GDM1 (cell line): ENCODE measurements at places on chromosomes 12 and 14.

- no peak for DNase-seq
Measured at GRCh38 chr12:23525450-23526072, 423.9 kb downstream of the SOX5 start.

DNA sequence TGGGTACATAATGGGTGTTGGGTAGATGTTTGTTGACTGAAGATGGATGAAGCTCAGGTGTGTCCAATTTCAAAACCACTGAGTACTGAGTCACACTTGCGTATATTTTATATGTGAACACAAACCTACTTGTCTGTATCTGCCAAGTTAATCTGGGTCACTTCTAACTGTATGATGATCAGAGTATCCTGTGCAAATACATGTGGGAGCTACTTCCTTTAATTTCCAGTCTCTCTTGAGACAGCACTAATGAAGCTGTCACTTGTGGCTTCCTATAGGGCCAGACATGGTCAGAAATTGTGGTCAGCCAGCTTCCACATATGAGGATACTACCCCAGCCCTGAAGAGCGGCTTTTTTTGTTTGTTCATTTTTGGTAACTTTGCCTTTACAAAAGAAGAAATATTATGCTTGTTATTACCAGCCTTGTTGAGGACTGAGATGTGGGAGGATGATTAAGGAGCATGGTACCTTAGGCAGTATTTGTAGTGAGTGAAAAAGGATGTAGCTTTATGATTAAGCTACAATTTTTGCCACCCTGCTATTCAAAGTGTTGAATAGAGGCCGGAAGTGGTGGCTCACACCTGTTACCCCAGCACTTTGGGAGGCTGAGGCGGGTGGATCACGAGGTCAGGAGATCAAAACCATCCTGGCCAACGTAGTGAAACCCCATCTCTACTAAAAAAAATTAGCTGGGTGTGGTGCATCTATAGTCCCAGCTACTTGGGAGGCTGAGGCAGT, 32.4 kb downstream of the PLXNC1 start:
- DNase-seq, result peak; percentile 80

- DNase-seq, result no peak
Measured at GRCh38 chr14:96246539-96246847, 9.5 kb upstream of the BDKRB1 start.

DNA sequence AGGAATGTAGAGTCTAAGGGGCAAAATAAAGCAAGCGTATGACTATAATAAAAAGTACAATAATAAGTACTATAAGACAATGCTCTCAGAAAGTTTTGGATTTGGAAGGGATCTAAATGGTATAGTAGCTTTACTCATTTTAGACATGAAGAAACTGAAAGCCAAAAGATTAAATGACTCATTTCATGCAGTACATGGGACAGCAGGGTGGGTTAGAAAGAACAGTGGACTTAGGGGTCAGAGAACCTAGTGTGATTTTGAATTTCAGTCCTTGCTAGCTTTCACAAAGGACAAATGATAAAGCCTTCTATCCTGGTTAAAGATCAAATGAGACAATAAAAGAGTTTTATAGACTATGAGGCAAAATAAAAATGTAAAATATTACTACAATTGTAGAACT, 6.8 kb upstream of the LEMD3 start:
- DNase-seq, result no peak

DNA sequence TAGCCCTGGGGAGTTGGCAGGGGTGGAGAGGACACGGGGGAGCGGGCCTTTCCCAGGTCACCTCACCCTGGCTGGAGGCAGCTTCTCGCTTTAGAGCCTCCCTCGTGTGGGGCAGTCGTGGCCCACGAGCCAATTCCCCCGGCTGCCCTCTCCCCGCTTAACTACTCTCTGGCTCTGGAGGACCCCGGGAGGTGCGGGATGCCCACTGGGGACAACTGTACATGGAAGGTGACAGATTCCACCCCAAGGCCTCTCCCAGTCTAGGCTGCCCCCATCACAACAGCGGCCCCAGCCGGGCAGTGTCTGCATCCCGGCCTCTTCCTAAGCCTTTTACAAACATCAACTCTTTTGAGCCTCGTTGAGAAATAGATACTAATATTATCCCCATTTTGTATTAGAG, 78.1 kb downstream of the KIF26A start:
- no peak for DNase-seq

DNA sequence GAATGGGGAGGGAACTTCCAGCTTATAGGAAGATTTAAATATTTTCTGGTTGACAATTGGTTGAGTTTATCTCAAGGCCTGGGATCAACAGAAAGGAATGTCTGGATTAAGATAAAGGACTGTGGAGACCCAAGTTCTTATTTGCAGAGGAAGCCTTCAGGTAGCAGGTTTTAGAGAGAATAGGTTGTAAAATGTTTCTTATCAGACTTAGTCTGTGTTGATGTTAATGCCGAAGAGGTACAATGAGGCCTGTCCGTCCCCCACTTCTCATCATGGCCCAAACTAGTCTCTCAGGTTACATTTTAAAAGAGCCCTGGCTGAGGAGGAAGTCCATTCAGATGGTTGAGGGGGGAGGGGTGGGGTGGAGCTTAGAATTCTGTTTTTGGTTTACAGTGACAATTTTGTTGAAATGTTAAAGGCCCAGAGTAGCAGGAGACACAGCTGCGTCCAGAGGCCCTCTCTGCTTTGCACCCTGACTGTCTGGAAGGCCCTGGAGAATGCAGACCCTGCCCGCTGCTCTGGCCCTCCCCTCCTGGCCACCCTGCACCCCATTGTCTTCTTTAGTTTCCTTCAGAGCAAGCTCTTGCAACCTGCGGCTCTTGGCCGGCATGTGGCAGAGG, 672.5 kb upstream of the TMEM132C start:
- DNase-seq, result no peak

DNA sequence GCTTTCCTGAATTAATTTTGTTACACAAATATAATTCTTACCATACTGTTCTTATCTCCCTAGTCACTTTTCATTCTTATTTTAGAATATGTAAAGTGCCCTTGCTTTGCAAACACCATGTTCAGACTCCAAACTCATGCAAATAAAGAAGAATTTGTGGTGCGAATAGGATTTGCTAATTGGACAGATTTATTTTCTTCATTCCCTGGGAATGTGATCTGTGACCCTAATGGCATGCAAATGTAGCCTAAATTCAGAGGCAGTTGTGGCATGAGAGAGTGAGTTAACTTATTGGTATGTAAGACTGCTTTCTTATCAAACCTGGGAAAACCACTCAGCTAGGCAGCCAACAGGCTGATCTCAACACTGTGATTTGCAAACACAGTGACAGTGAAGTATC, 10.0 kb downstream of the CAPZA3 start:
- no peak for DNase-seq
